ENCODE measurements at places on chromosomes 11 and 22. TPM values are rescaled to one million over a fixed set of nuclear protein-coding genes. Genes with fewer than 3 reads are reported as not detected.

CCDC134 gene
- total RNA-seq, result 4.0 TPM

TPBGL gene
- total RNA-seq, result not detected

DNAJB13 gene
- total RNA-seq, result 0.15 TPM

OR5A1 gene
- not detected for total RNA-seq

OR51B4 gene
- not detected for total RNA-seq

GTSE1 gene
- total RNA-seq, result not detected

EMID1 gene
- 0.08 TPM for total RNA-seq

ABCC8 gene
- not detected for total RNA-seq

MRGPRX3 gene
- not detected for total RNA-seq

GNG3 gene
- not detected for total RNA-seq

KCTD14 gene
- 1.1 TPM for total RNA-seq

F2 gene
- not detected for total RNA-seq

CSNK2A3 gene
- 0.70 TPM for total RNA-seq

RHOD gene
- 19.6 TPM for total RNA-seq

NXPE1 gene
- total RNA-seq, result not detected

DEFB131B gene
- total RNA-seq, result not detected

ZC3H12C gene
- 11.3 TPM for total RNA-seq

CADM1 gene
- 0.45 TPM for total RNA-seq

EIF1AD gene
- total RNA-seq, result 32.8 TPM

CYB5R2 gene
- 1.8 TPM for total RNA-seq

OR6A2 gene
- 0.15 TPM for total RNA-seq

TENM4 gene
- total RNA-seq, result 12.6 TPM

OR1S1 gene
- not detected for total RNA-seq

SLC22A6 gene
- not detected for total RNA-seq

MS4A5 gene
- total RNA-seq, result not detected

HOATZ gene
- total RNA-seq, result not detected

FGF4 gene
- not detected for total RNA-seq

UPK3A gene
- total RNA-seq, result not detected

CHORDC1 gene
- total RNA-seq, result 78.6 TPM

CDC42EP1 gene
- total RNA-seq, result 3.2 TPM

KIRREL3 gene
- 1.1 TPM for total RNA-seq

SPA17 gene
- total RNA-seq, result 7.8 TPM

SAMM50 gene
- 34.6 TPM for total RNA-seq

IL18 gene
- 0.08 TPM for total RNA-seq

KCNJ1 gene
- not detected for total RNA-seq

CDCA5 gene
- total RNA-seq, result 2.2 TPM

ASCL2 gene
- total RNA-seq, result not detected

TRIM68 gene
- 6.2 TPM for total RNA-seq

GATD1 gene
- 17.4 TPM for total RNA-seq

SRRD gene
- 9.8 TPM for total RNA-seq

MS4A3 gene
- total RNA-seq, result not detected

OTOG gene
- total RNA-seq, result not detected

GVQW3 gene
- total RNA-seq, result 1.4 TPM

OSM gene
- total RNA-seq, result not detected

TMEM45B gene
- total RNA-seq, result not detected

PSMA1 gene
- total RNA-seq, result 148 TPM

KRTAP5-1 gene
- total RNA-seq, result not detected

OR52N4 gene
- total RNA-seq, result not detected

FRMD8 gene
- 20.6 TPM for total RNA-seq

NRIP3 gene
- total RNA-seq, result 3.7 TPM

PIWIL4 gene
- total RNA-seq, result 9.9 TPM

ADM2 gene
- 1.6 TPM for total RNA-seq

PACSIN2 gene
- total RNA-seq, result 40.8 TPM

MICAL3 gene
- 11.0 TPM for total RNA-seq

CD3D gene
- not detected for total RNA-seq

ARHGAP32 gene
- 12.2 TPM for total RNA-seq

All from smooth muscle cell of the coronary artery (primary cell).